Right cardiac atrium (tissue), 5 donors: ENCODE measurements at places on chromosomes 2 and 18.
A peak's percentile ranks its signal among the peaks of the same experiment; 100 is the strongest.

- no peak for DNase-seq
These were observed 14.1 kb downstream of the RIF1 start for GRCh38 chr2:151423760-151424159.

- no peak for DNase-seq
These were observed 350.2 kb upstream of the MC4R start for GRCh38 chr18:60722742-60723141.

DNA sequence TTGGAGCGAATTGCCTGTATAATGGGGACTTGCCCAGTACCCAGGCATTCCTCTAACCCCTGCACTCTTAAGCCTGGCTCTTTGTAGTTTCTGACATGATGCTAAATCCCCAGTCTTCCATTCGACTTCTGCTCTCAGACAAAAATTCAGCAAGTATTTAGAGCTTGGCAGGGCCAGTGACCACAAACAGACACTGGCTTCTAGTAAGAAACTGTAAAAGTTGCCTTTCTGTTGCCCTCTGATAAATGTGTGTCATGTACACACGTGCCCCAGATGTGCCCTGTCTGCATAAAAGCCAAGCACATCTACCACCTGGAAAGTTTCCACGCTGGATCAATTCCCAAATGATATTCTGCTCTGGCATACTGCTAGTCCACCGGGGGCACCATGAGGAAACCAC lies 18.0 kb downstream of the PAX3 start:
- DNase-seq = no peak

DNA sequence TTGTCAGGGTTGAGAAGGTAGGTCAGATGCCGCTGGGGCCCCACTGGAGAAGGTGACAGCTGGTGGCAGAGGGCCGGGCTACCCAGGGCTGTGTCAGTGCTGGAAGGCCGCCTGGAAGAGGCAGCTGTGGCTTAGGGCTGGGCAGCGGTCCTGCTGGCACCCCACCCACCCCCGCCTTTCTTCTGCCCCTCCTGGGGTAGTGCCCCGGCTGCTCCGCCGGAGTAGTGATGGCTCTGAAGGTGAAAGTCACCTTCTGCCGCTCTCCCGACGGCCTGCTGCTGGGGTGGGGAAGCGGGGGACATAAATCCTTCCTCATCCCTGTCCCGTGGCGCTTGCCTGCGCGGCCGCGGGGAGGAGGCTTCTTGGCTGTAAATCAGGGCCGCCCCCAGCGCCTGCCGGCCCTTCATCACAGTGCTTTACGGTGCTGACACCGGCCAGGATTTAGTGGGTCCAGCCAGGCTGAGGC lies 332.2 kb downstream of the DYSF start:
- no peak for DNase-seq

DNA sequence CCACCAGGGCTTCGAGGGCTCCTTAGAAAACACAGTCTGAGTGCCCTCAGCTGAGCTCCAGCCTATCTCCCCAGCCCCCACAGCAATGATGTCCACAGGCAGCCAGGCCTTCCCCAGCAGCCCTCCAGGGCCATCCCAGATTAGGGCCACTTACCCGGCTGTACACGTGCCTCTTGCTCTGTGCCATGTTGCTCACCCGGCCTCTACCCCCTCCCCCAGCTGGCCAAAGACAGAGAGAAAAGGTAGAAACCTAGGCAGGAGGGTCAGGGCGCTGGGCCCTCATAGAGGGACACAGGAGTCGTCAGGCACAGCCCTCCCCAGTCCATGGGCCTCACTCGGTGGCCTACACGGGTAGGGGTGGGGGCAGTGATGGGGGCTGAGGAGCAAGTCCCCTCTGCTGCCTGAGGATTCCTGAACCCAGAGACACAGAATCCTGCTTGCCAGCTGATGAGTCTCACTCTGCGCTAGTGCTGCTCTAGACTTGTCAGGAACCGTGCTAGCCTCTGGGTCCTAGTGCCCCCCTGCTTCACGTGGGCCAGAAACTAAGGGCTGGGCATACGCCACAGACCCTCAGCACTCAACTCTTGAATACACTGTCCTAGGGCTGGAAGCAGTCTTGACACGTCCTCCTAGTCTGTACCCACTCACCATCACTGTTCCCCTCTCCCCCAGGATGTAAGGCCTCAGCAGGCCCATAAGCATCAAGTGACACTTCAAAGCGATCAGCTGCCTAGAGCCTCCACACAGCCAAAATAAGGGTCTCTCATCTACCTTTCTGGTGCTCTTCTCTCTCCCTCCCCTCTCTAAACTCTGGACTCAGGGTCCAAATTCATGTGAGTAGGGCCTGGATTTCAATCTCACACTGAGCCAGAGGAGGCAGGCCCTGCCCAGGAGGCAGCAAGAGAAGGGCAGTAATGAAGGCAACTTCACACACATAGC lies at the start of gene DCTN1:
Gene DCTN1, minus strand, starts transcription at position 461 of the 939 bp plus-strand sequence. Its CDS starts 274 bp downstream, at position 187.
- peak; percentile 54 for DNase-seq

DNA sequence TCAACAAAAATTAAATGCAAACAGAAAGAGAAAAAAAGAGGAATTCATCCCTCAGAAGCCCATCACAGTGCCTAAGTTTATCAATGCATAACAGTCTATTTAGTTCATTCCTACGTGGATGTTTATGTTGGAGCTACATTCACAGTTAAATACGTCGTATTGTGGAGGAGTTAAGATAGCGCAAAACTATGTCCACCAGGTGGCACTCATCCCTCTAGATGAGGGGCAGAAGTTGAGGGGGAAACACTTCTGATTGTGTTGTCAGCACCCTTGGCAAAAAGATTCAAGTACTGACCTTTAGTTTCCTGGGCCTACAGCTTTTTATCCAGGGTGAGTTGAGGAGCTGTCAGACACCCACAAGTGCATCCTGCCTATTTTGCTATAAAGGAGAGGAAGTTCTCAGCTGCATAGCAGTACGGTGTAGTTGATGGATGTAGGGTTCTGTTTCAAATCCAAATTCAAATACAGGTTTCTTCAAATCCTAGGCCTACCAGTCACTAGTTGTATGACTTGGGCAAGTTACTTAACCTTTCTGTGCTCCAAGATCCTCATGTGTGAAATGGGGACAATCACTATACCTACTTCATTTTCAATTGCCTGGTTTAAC lies 26.8 kb upstream of the MYO1B start:
- DNase-seq = peak; percentile 35

DNA sequence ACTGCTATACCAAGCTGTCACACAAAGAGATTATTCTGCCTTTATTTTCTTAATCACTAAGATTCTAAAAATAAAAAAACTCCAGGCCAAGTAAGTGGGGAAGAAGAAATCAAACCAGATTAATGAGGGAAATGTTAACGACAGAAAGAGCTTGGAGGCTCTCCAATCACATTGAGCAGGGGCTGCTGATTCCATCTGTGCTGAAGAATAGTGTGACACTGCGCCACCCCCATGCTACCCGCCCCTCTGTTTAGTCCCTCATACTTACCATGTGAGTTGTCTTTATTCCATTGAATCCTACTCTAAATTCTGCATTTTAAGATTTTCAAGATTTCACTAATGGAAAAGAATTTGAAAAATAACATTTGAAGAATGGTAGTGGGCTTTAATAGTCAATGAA lies 998.0 kb upstream of the CDH2 start:
- DNase-seq = no peak

GRCh38 chr18:57649556-57650500 lies 28.2 kb upstream of the NARS1 start:
- DNase-seq = no peak

DNA sequence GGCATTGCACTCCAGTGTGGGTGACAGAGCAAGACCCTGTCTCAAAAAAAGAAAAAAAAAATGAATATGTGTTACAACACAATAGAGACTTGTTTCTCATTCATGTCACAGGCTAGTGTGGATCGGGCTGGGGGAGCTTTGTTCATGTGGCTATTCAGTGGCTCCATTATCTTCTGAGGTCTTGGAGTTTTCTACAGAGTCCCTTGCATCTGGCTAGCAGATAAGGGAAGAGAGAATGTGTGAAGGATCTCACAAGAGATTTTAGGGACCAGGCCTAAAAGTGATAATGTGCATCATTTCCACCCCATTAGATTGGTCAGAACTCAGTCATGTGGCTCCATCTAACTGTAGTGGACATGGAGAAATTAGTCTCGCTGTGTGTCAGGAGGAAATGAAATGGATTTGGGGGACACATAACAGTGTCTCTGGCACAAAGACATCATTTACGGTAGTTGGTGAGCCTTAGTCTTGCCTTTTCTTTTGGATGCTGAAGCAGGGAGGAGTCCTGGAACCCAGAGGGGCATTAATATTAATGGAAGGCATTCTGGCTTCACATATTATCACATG lies 32.4 kb upstream of the CASP10 start:
- DNase-seq = no peak

DNA sequence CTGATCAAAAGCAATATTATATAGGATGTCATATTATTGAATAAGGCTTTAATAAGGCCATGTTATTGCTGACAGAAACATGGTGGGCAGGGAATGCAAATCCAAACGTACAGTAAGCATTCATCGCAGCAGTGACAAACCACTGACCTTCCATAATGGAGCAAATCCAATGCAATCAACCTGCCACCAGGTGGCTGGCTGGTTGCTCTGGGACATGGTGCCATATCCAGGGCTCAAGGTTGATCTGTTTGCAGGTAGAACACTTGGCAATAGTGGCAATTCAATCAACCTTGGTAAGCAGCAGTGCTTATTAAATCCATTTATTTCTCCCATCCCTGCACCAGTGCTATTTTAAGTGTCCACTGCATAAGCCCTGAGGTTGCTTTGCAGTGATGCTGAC lies 75.4 kb downstream of the CERKL start:
- no peak for DNase-seq

GRCh38 chr2:36801088-36801487 lies 104.6 kb downstream of the VIT start:
- DNase-seq = no peak

- no peak for DNase-seq
These were observed 463.9 kb downstream of the STK39 start for GRCh38 chr2:167783261-167784083.

DNA sequence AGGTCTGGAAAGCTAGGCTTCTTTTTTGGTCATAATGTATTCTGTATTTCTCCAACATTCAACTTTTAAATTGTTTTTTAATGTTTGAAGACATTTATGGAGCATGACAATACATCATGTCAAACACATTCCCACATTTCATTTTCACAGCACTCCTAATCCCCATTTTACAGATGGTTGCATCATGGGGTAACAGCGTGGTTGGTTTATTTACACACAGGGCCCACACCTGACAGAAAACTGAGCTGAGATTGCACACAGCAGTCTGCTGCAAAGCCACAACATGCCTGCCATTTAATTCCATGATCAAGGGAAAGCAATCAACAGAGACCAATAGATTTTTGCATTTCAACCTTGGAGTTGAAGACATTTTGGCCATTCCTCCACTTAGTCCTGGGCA lies 335.7 kb upstream of the MGAT5 start:
- no peak for DNase-seq

- DNase-seq = peak; percentile 78
These were observed 88.4 kb downstream of the ACTR2 start for GRCh38 chr2:65316072-65316471.

DNA sequence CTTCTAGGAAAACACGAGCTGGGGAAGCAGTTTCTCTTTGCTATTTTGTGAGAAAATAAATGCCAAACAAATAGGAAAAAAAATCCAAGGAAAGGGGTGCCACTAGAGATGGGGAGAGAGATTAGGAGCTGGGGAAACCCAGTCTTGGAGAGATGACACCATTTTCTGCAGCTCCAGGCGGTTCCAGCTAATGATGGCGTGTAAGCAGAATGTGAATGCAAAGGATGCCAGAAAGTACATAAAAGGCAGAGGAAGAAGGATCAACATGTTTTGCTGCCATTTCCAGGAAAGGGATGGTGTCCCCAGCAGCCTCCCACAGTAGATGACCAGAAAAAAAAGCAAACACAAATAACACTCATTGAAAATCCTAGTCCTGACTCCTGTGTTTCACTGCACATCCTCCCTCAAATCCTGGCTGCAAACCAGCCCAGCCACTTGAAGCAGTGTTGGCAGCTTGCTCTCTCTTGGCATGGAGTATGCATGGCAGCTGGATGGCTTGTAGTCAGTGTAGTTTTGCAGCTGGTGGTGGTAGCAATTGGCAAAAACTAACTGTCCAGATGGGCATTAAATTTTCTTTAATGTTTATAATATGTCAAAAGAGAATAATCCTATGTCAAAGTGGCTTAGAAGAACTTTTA lies 93.6 kb downstream of the FTCDNL1 start:
- DNase-seq = peak; percentile 58
